ENCODE measurements at places on chromosomes 2 and 18.

GRCh38 chr18:25080211-25080610 lies 271.8 kb downstream of the ZNF521 start:
- no peak for DNase-seq

- no peak for DNase-seq
Observed at GRCh38 chr2:215357660-215358059, 45.8 kb downstream of the ATIC start.

DNA sequence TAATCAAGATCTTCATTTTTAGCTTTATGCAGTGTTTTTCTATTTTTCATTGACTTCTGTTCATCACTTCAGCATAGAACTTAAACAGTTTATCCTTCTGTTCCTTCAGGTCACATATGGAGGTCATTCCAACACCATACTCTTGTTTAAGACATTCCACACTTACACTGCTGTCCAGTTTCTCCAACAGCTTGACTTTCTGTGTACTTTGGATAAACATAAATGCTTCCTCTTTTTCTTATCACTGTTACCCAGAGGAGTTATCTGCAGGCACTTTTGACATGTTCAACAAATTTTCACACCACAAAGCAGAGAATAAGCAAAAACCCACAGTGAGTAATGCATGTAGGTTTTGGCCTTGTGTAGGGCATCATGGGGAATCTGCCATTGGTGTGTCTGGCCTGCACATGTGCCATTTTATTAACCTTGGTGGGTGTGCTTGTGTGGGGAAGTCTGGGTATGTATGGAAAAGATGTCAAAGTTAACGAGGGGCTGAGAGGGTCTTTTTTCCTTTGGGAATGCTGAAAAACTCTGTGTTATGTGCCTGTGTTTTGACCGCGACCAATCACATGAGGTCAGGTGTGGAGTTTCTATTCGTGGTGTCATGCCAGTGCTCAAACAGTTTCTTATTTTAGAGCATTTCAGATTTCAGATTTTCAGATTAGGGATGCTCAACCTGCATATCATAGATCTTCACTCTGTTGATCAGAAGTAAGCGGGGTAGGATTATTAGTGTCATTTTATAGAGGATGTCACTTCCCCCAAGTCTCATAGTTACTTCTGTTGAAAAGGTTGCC lies 53.9 kb upstream of the ACVR1 start:
- no peak for DNase-seq

DNA sequence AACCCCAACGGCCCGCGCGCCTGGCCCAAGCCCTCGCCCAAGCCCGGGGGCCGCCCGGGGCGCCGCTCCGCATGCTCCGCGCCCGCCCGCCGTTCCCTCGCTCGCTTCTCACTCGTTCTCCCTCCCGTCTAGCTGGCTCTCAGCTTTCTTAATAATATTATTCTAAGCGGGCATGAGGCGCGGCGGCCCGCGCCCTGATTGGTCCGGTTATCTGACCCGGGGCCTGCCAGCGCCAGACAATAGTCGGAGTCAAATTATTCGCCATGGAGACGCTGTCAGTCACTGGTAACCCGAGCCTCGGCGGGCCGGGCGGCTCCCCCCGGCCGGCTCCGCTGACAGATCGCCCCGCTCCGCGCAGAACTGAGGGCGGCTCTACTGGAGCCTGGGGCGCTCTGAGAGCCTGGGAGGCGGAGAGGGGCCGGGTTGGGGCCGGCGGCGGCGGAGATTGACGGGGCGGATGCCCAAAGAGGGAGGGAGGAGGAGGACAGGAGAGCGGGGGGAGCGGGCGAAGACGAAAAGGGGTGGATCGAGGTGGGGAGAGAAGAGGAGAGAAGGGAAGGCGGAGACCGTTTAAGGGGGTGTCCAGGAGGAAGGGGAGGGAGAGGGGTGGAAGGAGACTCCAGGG lies at the start of gene SIX2:
Gene SIX2 (minus strand): TSS at position 150 of the 625 bp plus-strand sequence. CDS start 342 bp downstream, outside the sequence.
- DNase-seq, result peak; percentile 92

- DNase-seq, result no peak
Observed at GRCh38 chr2:141534666-141535362, 596.0 kb downstream of the LRP1B start.

DNA sequence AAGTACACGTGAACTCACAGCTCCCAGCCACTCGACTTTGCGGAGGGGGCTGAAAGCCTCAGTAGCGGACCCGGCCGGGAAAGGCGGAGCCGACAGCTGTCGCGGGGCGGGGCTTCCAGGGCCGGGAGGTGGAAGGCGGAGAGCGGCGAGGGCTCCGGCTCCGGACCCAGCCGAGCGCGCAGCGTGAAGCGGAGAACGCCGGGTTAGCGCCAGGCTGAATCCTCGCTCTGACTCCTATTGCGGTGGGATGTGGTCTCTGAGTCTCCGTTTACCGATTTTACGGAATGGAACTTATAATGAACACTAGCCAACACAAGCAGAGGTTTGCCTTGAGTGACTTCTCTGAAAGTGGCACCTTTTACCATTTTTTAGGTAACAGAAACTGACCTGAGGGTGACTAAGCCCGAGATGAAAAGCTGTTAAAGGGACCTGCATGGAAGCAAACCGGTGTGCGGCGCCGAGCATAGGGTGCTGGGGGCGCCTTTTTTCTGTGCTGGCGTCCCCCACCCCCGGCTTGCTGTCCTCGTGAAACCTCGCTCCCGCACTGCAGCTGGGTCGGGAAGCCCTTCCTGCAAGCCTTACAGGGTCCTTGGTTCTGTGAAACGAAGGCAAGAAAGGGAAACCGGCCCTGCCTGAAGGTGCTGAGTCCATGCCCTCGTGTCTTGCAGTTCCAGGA lies 72.9 kb downstream of the EN1 start:
- no peak for DNase-seq

DNA sequence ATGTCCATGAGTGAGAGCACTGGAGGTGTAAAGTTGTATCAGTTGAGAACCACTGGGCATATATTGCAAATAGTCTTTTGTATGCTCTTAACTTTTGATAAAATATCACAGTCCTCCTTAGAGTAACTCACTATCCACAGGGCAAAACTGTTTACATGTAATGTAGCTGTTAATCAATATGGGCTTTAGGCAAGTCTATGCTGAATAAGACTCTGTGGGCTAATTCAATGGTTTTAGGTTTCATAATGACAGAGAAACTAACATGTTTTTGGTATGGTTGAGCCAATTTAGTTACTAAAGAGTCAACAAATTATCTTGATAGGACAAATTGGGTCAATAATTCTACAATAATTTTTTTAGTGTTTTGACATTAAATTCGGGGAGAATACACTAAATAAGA lies 1134.9 kb upstream of the FAM98A start:
- no peak for DNase-seq
